Amygdala (tissue), 56 donors: ENCODE measurements at places on chromosomes 5 and 9.

DNA sequence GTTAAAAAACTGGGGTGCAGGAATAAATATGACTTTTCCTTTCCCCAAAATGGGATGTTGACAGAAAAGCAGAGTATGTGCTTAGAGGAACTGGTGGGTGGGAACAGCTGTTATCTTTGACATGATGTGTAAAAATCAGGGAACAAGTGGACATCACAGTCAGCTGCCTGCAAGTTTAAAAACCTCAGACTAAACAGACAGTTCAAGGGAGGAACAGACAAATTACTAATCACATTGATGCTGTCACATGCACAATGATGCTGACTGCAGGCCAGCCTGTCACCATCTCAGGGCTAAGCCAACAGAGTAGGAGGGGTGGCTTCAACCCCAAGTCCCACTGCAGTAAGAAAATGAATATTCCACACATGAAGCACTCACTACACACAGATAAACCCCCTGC lies 38.2 kb upstream of the UBAP2 start:
- DNase-seq: no peak

DNA sequence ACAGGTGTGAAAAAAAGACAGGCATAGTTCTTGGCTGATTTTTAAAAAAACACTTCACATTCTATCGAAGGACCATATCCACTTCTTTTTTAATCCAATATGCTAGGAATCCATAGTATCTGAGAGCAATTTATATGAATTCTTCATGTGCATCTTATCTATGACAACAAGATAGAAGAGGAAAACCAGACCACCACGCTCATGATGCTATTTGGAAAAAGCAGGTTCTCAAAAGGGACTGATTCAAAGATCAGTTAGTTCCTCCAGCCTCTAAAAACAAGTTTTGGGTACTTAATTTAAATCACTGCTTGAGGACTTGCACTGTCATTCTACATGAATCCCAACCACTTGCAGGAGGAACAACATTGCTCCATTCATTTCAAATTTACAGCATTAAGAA lies 6.3 kb downstream of the MEF2C start:
- no peak for DNase-seq

DNA sequence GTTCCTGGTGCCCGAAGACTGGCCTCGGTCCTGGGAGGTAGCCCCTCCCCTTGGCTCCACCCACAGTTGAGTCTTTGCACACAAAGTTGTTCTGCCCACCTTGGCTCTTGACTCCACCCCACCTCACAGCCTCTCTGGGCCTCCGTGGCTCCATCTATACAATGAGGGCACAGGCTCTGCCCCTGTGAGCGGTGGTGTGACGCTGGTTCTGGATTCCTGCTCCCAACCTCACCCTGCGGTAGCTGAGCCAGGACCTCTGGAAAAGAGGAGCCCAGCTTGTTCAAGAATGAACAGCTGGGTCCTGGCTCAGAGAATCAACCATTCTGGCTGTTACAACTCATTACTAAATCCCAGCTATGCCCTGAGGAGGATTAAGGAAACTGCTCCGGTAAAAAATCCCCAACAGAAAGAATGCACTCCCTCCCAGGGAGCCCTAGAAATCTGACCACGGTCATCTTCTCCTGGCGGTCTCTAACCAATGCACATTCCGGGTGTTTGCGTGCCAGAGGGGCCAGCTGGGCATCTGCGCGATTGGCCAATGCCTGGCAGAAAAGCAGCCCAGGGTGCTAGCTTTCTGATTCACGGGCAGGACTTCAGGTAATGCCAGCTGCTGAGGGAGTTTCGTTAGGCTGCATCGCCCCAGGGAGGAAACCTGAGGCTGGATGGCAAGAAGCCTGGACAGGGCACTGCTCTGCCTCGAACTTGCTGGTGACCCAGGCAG lies 9.9 kb upstream of the GRHPR start:
- no peak for DNase-seq

- no peak for DNase-seq
Observed at GRCh38 chr5:138869763-138870500, 5.2 kb downstream of the LRRTM2 start.

DNA sequence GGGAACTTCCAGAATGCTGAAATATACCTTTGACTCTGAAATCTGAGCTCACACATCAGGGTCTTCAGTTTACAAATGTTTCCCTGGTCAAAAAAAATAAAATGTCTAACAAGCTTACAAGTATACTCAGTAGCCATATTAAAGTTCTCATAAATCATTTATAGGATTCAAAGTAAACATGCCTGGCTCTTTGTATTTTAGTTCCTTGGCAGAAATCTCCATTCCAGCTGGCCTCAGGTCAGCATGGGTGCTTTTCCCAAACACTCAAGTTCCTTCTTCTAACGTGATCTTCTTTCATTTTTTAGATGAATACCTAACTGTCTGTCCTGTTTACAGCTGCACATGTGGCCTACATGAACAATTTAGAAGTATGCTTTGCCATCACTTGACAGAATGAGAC lies 263.2 kb downstream of the GAS1 start:
- no peak for DNase-seq

- no peak for DNase-seq
Observed at GRCh38 chr5:150540042-150540441, 32.1 kb downstream of the NDST1 start.

GRCh38 chr9:101458963-101459631 lies 23.5 kb upstream of the ALDOB start:
- DNase-seq: no peak
